Fibroblast of skin of right biceps (primary cell): ENCODE measurements at places on chromosomes 12 and 14.

DNA sequence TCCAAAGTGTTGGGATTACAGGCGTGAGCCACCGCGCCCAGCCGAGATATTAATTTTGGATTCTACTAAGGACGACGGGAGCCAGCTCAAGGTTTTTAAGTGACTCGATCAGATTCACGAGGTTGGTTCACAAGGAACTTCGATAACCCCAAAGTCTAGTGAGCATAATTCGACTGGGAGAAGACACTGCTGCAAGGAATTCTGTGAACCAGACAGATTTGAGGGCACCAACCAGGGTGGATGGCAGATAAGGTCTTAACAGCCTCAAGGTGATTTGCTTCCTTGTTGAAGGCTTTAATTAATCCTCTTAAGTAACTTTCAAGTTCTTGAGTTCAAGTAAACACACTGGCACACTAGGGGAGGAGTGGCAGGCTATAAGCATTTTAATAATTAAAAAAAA lies 1.1 kb upstream of the KLHDC2 start:
- no peak for DNase-seq

DNA sequence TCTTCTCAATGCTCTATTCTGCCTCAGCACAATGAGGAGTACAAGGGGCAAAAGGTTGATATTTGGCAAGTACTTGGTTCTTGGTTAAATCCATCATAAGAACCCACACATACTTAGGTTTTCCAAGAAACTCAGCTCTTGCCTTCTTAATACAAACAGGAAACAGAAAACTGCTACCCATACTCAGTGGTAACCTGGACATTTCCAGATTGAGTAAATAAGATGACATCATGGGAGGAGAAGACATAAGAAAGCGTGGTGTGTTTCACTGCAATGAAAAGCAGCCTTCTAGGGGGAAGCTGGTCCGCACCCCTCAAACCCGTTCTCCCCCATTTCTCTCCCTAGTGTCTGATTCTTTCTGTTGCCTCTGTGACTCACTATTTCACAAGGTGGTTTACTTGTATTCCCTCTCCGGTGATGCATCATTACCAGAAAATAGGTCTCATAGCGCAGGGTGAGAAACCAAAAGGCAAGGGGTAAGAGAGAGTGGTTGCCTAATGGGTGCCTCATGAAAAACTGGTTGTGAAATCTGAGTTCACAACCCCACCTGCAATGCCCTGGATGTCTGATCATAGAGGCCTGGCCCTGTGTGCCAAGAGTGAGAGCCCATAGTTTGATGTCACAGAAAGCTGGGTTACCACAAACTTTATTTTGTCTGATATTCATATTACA lies 326.5 kb upstream of the TBX3 start:
- no peak for DNase-seq

DNA sequence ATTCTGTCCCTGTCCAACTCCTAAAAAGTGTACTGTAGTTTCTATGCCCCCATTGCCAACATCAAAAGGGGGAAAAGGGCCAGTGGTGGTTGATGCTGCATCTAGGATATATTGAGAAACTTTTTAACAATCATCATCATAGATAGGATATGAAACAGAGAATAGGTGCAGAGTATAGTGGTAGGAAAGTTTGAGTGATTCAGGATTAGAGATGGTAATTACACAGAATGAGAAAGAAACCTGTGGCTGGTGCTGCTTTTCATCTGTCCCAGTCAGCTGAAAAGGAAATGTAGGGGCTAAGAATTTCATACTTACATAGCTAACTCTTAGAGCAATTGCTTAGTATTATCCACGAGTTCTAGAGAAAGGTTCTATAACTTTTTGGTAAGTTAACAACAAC lies 67.6 kb downstream of the GTF2A1 start:
- no peak for DNase-seq

DNA sequence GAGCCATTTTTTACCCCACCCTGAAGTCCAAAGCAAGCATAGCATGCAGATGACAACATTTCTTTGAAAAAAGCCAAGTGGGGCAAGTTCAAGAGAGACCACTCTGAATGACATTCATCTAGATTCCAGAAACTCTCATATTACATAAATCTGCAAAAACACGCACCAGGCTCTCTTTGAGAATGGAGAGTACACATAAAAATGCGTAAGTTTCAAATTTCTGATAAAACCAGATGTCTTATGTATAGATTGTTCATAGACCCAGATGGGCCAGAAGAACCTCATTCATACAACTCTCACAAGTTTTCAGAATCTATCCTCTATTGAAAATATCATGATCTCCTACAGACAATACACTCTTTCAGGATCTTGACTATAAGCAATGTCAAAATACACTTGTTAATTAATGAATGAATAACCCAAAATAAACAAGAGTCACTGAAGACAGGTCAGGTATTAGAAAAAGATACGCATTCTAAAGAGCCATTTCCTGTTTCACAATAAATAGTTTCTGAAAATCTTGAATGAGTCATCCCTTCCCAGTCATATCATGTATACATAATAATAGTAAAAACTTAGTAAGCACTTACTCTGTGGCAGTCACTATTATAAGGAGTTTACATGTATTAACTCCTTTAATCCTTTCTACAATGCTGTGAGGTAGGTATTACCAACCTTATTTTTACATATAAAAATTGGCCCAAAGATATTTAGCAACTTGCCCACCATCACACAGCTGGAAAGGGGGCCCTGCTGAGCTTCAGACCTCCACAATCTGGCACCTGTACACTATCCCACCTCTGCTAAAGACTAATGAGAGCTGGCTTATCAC lies 72.0 kb downstream of the PPP2R5E start:
- peak; percentile 82 for DNase-seq

DNA sequence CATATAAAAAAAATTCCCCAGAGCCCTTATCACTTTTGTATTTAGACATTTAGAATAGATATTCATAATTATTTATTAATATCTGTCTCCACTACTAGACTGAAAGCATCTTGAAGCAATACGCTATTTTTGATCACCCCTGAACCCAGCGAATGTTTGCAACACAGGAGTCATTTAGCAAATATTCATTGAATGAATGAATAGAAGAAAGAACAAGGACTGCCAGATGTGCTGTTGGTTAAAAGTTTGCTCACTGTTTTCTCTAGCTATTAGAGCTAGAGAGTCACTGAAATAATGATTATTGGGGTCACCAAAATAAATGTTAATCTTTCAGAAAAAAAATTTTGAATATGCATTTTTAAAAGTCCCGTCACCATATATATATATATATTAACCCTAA lies 174.3 kb downstream of the ACSS3 start:
- no peak for DNase-seq

- no peak for DNase-seq
Observed at GRCh38 chr12:119047641-119048040, 66.3 kb downstream of the SRRM4 start.

DNA sequence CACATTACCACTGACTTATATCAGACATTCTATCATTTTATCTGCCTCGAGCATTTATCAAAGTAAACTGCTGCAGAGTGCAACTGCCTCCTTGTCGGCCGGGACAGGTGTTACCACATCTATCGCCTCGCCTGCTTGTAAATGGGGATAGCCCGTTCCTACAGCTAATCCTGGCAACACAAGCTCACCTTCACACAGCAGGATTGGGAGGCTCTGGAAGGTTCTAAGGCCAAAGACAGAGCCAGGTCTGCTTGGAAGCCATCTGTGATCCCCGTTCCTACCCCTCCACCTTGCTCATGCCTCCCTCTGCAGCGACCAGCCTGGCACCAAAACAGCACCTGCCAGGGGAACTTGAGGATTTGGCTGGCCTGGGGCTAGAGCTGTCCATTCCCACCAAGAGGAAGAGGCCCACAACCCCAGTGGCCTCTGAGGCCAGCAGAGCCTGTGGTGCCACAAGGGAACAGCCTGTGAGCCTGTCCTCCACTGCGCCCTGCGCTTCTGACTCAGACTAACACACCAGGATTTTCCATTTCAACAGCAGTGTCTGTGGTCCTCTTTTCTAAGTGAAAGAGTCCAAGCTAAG lies 114.8 kb upstream of the DIO3 start:
- DNase-seq: no peak

- peak; percentile 96 for DNase-seq
Observed at GRCh38 chr12:95204141-95204866, 13.0 kb downstream of the FGD6 start.

DNA sequence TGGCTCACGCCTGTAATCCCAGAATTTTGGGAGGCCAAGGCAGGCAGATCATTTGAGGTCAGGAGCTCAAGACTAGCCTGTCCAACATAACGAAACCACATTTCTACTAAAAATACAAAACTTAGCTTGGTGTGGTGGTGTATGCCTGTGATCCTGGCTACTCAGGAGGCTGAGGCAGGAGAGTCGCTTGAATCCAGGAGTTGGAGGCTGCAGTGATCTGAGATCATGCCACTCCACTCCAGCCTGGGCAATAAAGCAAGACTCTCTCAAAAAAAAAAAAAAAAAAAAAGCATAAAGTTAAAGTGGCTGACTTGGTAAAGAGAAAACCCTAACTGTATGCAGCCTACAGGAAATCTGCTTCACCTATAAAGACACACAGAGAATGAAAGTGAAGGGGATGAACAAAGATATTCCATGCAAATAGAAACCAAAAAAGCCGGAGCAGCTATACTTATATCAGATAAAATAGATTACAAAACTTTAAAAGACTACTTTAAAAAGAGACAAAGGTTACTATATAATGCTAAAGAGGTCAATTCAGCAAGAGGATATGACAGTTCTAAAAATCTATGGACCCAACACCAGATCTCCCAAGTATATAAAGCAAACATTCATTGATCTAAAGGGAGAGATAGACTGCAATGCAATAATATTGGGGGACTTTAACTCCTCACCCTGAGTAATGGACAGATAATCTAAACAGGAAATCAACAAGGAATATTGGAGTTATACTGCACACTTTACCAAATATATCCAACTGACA lies 4.1 kb downstream of the CLEC2B start:
- DNase-seq: no peak

- peak; percentile 22 for DNase-seq
Observed at GRCh38 chr12:78431931-78432330, 432.6 kb upstream of the SYT1 start.

- DNase-seq: peak; percentile 94
Observed at GRCh38 chr12:104596134-104596799, 139.5 kb downstream of the CHST11 start.
